ENCODE measurements at places on chromosomes 7 and 10.

GRCh38 chr10:102705531-102705930, 8.7 kb downstream of the ARL3 start:
- DNase-seq: no peak

- no peak for DNase-seq
These were observed 261.7 kb downstream of the C7orf25 start for GRCh38 chr7:42650171-42650570.

- DNase-seq: no peak
These were observed 223.0 kb downstream of the ELFN1 start for GRCh38 chr7:1893036-1893435.

GRCh38 chr10:4396401-4397283, 429.4 kb upstream of the AKR1E2 start:
- DNase-seq: no peak
